Activated CD4-positive, alpha-beta T cell treated with anti-CD3 and anti-CD28 coated beads, Interleukin-2, amount 50 U/mL, for 4 hours (primary cell): ENCODE measurements at places on chromosomes 2 and 18.

GRCh38 chr2:152648336-152648735 is 68.9 kb downstream of the PRPF40A start:
- DNase-seq, result no peak

GRCh38 chr2:75044291-75044690 is 85.8 kb downstream of the POLE4 start:
- no peak for DNase-seq

DNA sequence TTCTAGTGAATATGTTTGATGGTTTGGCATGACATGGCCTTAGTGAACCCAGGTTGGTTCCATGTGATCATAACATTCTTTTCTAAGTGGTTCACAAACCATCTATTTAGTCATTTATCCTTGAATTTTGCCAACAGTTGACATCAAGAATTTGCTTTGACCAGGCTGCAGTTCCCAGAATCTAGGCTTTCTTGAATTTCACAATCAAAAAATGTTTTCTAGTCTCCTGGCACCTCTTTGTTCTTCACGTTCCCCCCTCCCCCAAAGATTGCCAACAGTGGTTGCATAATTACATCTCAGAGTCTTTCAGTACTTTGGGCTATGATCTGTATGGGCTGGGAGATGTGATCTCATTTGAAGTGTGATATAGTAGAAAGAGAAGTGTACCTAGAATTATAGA is 124.0 kb downstream of the GATA6 start:
- no peak for DNase-seq

DNA sequence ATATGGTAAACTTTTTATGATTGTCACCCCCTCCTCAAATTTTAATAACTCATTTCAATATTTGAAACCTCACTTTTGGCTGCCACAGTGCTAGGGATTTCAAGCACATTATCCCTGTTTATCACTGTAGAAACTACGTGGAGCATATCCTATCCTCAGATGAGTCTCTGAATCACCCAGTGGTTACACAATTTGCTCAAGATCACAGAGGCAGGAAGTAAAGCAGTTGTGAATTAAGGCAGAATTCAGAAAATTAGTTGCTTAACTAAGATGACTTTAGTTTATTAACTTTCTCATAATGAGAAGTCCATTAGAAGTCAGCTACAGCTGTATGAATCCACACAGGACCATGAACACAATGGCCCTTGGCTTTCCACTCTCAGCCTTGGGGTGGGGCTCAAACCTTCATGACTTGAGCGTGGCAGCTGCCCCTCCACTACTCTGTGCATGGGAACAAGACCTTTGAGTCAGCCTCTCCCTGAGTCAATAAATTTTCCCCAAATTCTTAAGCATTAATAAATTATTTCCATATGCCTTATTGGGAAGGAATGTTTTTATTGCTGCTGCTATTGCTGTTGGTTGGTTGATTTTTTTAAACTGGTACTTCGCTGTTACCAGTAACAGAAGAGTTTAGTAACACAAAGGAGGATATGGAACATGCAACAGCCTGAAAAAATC is 369.0 kb downstream of the CBLN2 start:
- no peak for DNase-seq

GRCh38 chr2:112787729-112788393 is 3.6 kb upstream of the IL1A start:
- no peak for DNase-seq

DNA sequence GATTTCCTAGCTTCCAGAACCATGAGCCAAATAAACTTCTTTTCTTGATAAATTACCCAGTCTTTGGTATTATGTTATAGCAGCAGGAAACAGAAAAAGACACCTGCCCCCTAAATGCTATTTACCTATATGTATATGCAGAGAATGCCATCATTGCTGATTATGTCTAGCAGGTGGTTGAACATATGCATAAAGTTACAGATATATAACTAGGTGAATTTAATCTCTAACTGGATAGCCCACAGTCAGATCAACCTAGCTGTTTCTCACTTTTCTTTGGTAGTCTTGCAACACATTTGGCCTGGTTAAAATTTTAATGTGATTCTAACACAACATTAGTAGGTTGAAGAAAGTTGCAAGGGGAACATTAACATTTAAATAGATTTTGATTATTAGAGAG is 7.1 kb upstream of the CERS6 start:
- no peak for DNase-seq

GRCh38 chr2:96167407-96168013 is 22.3 kb upstream of the DUSP2 start:
- DNase-seq, result no peak

DNA sequence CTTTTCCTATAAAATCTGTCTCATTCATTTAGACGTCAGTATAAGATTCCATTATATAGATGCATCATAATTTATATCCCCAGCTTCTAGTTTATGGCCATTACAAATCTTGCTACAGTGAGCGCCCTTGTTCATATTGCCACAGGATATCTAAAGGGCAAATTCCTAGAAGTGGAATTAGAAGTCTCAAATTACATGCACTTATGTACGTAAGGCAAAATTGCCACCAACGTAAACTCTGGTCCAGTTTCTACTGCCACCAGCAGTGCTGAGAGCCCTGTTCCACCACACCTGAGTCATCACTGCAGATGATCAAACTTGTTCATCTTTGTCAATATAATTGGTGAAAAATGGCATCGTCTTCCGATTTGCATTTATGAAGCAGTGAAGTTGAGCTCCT is 90.9 kb upstream of the ID2 start:
- no peak for DNase-seq

DNA sequence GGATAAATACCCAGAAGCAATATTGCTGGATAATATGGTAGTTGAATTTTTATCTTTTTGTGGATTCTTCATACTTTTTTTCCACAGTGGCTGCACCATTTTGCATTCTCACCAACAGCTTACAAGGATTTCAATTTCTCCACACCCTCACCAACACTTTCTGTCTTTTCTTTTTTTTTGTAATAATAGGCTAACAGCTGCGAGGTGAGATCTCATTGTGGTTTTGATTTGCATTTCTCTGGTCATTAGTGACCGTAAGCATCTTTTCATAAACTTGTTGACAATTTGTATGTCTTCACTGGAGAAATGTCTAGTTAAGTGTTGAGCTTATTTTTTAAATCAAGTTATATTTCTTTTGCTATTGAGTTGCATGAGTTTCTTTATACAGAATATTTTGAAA is 17.6 kb upstream of the SLC9A2 start:
- no peak for DNase-seq

DNA sequence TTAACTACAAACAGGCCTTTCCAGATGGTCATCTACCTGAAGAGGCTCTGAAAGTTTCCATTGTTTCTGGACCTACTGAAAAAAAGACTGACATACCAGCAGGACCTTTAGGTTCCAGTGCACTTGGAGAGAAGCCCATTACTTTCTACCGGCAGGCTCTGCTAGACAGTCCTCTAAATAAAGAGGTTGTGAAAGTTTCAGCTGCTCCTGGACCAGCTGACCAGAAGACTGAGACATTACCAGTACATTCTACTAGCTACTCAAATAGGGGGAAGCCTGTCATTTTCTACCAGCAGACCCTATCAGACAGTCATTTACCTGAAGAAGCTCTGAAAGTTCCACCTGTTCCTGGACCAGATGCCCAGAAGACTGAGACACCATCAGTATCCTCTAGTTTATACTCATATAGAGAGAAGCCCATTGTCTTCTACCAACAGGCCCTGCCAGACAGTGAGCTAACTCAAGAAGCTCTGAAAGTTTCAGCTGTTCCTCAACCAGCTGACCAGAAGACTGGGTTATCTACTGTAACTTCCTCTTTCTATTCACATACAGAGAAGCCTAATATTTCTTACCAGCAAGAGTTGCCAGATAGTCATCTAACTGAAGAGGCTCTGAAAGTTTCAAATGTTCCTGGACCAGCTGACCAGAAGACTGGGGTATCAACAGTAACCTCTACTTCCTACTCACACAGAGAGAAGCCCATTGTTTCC is 65.8 kb downstream of the ALMS1 start:
- DNase-seq, result no peak
